ENCODE measurements at places on chromosomes 13 and 19. TPM values are rescaled to one million over a fixed set of nuclear protein-coding genes. Genes with fewer than 3 reads are reported as not detected.

Gene RAB20
- 13.1 TPM for total RNA-seq

Gene PSG6
- total RNA-seq, result not detected

Gene ZNF723
- total RNA-seq, result not detected

Gene IGFL2
- not detected for total RNA-seq

Gene NXNL1
- not detected for total RNA-seq

Gene ZNF181
- total RNA-seq, result 5.4 TPM

Gene SYCN
- 0.54 TPM for total RNA-seq

Gene LILRB5
- 0.05 TPM for total RNA-seq

Gene C19orf33
- not detected for total RNA-seq

All from GM12878 (cell line).